ENCODE measurements at places on chromosomes 6 and 20.

- no peak for DNase-seq
Observed at GRCh38 chr20:2141600-2142575, 40.3 kb downstream of the STK35 start.

DNA sequence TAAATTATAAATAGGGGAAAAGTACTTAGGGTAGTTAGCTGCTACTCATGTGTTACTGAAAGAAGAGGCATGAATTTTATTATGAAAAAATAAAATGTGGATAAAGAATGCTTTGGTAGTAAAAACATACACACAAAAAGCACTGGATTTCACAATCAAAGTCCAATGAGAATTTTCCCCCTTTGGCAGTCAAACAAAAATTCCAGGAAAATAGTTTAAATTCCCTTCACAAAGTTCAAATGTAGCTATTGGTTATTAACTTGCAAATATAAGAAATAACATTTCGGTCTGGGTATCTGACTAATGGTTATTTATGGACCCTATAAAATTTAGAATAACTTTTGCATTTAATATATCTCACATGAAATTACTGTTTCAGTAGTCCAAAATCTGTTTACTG, 210.4 kb downstream of the FOXC1 start:
- DNase-seq: no peak

- DNase-seq: no peak
Observed at GRCh38 chr6:138907167-138907566, 80.9 kb downstream of the REPS1 start.

DNA sequence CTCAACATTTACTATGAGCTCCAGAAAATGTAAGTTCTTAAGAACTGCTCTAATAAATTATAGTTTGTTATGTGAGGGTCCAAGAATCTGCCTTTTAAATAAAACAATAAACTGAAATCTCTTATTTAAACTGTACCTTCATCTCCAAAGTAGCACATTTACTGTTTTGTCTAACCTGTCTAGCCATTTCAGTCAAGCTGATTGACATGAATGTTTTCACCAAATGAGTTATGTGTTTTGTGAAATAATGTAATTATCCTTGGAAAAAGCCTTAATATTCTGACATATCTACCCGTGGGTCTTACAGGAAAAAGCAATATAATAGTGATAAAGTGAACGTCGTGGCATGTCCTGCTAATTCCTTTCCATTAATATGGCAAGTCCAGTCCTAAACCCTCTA, 57.8 kb downstream of the OPRM1 start:
- no peak for DNase-seq

DNA sequence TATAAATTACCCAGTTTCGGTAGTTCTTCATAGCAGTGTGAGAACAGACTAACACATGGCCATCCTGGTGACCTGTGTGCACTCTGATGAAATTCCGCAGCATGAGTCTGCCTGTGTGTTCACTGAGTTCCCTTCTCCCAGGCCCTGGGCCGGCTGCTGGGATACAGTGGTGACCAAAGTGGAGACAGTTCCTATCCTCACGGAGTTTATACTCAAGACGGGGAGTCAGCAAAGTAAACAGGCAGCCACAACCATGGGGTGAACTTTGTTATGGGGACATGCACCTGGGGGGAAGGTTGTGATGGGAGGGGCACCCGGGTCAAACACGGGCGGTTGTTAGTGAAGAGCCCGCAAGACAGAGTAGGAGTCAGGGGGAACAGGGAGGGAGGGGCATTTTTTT, 202.0 kb downstream of the CDH4 start:
- DNase-seq: no peak

- no peak for DNase-seq
Observed at GRCh38 chr6:3287976-3288707, 29.4 kb downstream of the PSMG4 start.

GRCh38 chr6:22736740-22737139, 167.4 kb downstream of the HDGFL1 start:
- DNase-seq: no peak

- DNase-seq: no peak
Observed at GRCh38 chr20:45959126-45959525, 12.9 kb downstream of the ZNF335 start.

DNA sequence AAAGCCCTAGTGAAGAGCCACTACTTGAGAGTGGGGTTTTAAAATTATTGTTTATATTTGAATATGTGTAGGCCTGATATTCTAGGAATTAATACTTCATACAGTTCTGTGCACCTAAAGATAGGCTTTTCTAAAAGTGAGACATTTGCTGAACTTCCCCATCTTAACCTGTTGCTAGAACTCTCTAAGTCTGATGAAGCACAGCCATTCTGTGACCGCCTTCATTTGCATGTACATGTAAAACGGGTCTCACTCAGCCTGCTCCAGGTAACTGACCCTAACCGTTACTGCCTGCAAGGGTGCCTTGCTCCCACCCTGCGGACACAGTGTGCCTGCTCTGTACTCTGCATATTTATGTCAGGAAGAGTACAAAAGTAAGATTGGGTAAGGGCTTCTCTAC, 44.3 kb upstream of the IRF4 start:
- no peak for DNase-seq

- DNase-seq: no peak
Observed at GRCh38 chr6:93567164-93567563, 147.8 kb upstream of the EPHA7 start.

DNA sequence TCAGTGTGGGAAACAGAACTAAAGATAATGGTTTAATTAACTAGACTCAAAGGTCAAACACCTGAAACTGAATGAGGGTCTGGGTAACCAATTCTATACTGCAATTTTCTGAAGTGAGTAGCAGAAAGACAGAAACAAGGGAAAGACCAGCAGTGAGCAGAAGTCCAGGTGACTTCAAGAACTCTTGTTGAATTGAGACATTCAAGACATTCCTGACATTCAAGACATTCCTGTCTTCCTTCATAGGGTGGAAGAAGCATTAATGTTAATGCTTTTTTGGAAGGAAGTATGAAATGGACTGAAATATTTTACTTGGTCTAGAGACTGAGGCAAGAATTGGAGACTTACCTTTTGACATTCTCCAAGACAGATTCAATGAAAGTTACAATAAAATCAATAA, 529.9 kb upstream of the MMS22L start:
- DNase-seq: no peak

GRCh38 chr20:15945289-15945688, 628.0 kb downstream of the KIF16B start:
- DNase-seq: no peak

- no peak for DNase-seq
Observed at GRCh38 chr6:141131616-141132015, 1001.1 kb upstream of the GJE1 start.

DNA sequence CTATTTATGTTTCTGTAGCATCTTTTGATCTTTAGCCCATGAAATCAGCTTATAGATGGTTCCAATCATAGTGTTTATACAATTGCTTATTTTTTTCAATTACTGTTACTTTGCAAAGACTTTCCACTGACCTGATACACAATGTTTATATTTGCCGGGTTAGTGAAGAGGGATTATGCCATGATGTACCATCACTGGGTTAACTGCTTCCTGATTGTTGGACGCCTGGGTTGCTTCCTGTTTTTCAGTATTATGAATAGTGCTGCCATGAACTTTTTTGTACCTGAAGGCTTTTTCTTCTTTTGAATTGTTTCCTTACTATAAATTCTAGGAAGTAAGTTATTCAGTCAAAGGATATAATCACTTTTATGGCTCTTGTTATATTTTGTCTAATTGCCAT, 6.9 kb downstream of the MANBAL start:
- DNase-seq: no peak

- peak; percentile 86 for DNase-seq
Observed at GRCh38 chr6:35302604-35303241, 5.1 kb downstream of the DEF6 start.

DNA sequence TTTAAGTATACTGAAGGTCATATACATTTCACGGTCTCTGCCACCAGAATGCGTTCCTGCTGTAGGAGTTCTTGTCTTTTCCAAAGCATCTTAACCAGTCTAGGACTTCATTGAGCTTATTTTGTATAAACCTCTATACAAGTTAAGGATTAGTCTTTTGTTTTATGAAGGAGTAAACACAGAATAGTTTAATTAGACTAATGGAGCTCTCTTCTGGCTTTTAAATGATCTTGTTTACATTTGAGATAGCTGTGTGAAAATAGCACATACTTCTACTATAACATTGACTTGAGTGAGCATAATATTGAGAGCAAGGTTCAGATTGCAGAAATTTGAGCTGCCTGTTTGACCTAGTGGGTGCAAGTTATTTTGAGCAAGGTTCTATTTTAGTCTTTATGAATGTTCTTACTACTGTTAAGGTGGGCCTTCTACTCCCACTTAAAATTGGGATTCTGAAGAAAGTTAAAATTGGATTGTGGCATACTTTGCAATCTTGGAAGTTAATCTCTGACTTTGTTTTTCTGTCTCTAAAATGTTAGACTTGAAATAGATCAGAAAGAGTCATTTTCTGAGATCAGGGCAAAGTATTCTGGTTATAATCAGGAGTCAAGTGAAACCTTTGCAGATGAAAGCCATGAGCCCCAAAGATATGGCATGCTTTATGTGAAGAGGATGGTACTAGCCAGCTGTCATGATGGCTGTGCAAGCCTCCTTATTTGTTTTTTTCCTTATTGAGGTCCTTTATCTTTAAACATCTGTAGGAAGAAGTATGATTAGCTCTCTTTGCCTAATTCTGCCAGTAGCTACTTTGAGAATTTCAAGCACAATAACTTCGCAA, 41.8 kb downstream of the RPRD1B start:
- DNase-seq: no peak

DNA sequence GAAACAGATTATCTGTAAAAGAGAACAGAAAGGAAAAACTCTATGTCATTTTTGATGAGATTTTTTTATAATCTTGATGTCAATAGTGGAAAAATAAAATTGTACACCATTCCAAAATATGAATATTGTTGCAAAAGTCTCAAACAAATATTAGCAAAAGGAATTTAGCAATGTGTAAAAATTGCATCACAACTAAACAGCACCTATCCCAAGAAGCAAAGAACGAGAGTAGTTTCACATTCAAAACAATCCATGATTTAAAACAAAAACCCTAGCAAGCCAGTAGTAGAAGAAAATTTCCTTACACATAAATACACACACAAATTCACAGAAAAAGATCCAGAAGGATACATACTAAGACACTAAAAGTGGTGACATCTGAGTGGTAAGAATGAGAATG, 38.4 kb downstream of the LCA5 start:
- no peak for DNase-seq

- DNase-seq: peak; percentile 66
Observed at GRCh38 chr20:51497542-51498467, 44.7 kb downstream of the NFATC2 start.

DNA sequence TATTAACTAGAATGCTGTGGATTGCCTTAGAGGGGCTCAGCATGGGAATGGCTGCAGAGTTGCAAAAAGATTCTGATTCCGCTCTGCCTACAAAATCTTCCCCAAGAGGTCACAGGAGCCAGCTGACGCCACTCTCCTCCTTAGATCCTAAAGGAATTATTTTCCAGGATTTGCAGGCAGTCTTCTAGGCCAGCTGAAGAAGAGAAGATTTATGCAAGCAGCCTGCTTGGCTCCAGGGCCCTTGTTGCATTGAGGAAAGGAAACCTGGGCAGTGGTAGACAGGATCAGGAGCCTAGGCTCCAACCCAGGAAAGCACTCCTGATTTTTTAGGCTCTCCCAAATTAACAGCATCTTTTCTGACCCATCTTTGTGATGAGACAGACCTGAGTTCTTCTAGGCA, 245.8 kb downstream of the PKHD1 start:
- no peak for DNase-seq

GRCh38 chr6:113651920-113652319, 205.2 kb upstream of the MARCKS start:
- DNase-seq: no peak

- DNase-seq: no peak
Observed at GRCh38 chr20:43975096-43975768, 60.6 kb downstream of the TOX2 start.

- no peak for DNase-seq
Observed at GRCh38 chr6:137357948-137358266, 136.3 kb downstream of the OLIG3 start.

GRCh38 chr6:2952557-2953095, 18.7 kb downstream of the SERPINB6 start:
- no peak for DNase-seq

DNA sequence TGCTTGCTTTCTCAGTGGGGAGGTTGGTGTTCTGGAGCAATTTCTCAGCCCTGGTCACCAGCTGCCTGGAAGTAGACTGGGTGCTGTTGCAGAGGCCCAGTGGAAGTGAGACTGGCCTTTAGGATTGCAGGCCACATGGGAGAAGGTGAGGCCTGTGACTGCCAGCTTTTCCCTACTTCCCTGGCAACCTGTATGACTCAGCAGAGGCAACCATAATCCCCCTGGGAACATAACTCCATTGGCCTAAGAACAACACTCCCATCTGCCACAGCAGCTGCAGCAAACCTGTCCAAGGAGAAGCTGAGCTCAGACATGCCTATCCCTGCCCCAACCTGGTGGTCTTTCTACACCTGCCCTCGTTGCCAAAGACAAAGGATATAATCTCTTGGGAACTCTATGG, 473.5 kb upstream of the SPTLC3 start:
- DNase-seq: no peak

GRCh38 chr20:15682690-15683089, 890.6 kb downstream of the KIF16B start:
- DNase-seq: no peak

GRCh38 chr20:12166053-12166717, 248.5 kb downstream of the BTBD3 start:
- no peak for DNase-seq

- DNase-seq: no peak
Observed at GRCh38 chr6:85472744-85473143, 22.9 kb downstream of the NT5E start.

- no peak for DNase-seq
Observed at GRCh38 chr6:27546522-27546921, 73.6 kb upstream of the ZNF184 start.

DNA sequence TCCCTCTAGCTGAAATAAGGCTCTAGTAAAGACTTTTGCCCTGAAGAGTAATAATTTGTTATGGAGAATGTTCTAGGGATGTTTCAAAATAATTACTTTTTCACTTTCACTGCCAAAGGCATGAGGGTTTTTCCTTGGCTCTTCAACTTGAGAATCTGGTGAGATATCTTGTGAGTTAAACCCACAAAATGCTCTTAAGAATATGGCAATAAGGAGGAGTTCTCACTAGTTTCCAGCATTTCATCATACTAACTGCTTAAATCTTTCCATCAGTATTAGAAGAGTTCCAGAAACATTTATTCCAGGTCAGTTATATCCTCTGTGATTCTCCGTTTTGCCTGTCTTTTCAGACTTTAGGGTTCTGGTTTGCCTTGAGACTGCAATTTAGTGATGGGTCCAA, 785.6 kb upstream of the GJE1 start:
- DNase-seq: no peak

DNA sequence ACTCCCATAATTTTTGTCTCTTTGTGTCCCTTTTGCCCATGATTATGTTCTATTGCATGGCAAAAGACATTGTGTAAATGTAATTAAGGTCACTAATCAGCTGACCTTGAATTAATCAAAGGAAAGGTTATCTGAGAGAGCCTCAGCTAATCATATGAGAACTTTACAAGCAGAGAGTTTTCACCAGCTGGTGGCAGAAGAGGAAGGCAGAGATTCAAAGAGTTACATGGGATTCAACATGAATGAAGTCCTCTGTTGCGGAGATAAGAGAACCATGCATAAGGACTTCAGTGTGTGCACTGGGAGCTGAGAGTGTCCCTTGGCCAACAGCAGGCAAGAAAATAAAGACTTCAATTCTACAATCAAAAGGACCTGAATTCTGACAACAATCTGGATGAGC, 494.1 kb upstream of the ARID1B start:
- DNase-seq: no peak

Measured in naive thymus-derived CD4-positive, alpha-beta T cell (primary cell).